ENCODE measurements at places on chromosomes 2 and 18. TPM values are rescaled to one million over a fixed set of nuclear protein-coding genes. Genes with fewer than 3 reads are reported as not detected.

GRCh38 chr2:119674711-119675500 lies 4.1 kb upstream of the TMEM177 start:
- no peaks in the 10 kb centered on the region for H3K36me3 ChIP-seq
- H3K27ac ChIP-seq = no peak overlapping the region
- peak; percentile 77 for DNase-seq
- H3K4me1 ChIP-seq = peaks cover 7% of the 10 kb centered on the region
- no peak overlapping the region for H3K4me3 ChIP-seq

ANKRD36 gene
- 33.4 TPM for total RNA-seq

GRCh38 chr18:22683196-22683676 lies 249.9 kb upstream of the RBBP8 start:
- no peaks in the 10 kb centered on the region for H3K27me3 ChIP-seq
- H3K4me1 ChIP-seq = no peaks in the 10 kb centered on the region
- no peak for DNase-seq
- H3K4me3 ChIP-seq = no peak overlapping the region
- no peak overlapping the region for H3K27ac ChIP-seq

IL18R1 gene
- total RNA-seq = 4.9 TPM

DNA sequence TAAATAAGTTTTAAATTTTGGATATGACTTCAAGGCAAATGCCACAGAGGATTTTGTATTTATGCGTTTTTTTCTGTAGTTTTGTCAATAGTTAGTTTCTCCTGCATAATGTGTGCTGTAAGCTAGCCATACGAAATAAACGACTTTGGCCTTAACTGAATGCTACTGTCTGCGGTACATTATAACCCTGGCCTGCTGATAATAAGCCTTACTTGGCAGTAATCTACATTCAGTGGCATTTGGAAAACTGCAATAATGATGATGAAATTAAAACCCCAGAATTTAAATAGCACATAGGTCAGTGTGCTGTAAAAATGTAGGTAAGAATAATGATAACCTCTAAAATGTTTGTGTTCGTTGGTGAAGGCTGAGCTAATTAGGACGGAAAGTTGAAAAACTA lies 88.8 kb downstream of the LRP1B start:
- H3K4me3 ChIP-seq = no peak overlapping the region
- no peak for DNase-seq
- no peaks in the 10 kb centered on the region for H3K36me3 ChIP-seq
- H3K27me3 ChIP-seq = no peaks in the 10 kb centered on the region
- H3K4me1 ChIP-seq = no peaks in the 10 kb centered on the region

- H3K4me1 ChIP-seq = peaks cover 22% of the 10 kb centered on the region
- no peak overlapping the region for H3K4me3 ChIP-seq
- no peaks in the 10 kb centered on the region for H3K27me3 ChIP-seq
- peak; percentile 85 for DNase-seq
- no peak overlapping the region for H3K27ac ChIP-seq
Observed at GRCh38 chr18:13550418-13551304, 175.7 kb downstream of the FAM210A start.

GRCh38 chr2:36659872-36660312 lies 36.6 kb upstream of the VIT start:
- no peak overlapping the region for H3K4me3 ChIP-seq
- H3K27me3 ChIP-seq = no peaks in the 10 kb centered on the region
- no peaks in the 10 kb centered on the region for H3K36me3 ChIP-seq
- DNase-seq = no peak
- H3K4me1 ChIP-seq = no peaks in the 10 kb centered on the region
- H3K27ac ChIP-seq = no peak overlapping the region

- no peaks in the 10 kb centered on the region for H3K4me1 ChIP-seq
- no peak overlapping the region for H3K4me3 ChIP-seq
- no peaks in the 10 kb centered on the region for H3K36me3 ChIP-seq
- H3K27me3 ChIP-seq = no peaks in the 10 kb centered on the region
Observed at GRCh38 chr2:12304564-12305171, 412.1 kb upstream of the TRIB2 start.

TCF7L1 gene
- 8.3 TPM for total RNA-seq

DNA sequence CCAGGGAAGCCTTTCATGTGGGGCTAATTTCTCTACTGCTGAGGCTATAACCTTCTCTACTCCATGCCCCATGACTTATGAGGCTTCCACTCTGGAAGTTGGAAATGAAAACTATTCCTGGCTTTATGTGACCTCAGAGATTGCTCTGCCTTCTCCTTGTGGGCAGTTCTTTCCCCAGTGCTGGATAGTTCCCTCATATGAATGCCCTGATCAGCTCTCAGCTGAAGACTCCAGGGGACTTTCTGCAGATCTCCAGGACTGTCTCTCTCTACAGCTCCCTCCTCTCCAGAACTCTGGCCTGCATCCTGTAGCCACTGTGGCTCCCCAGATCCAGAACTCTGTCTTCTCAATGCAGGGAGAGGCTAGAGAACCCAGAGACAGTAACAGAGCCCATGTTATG lies 235.1 kb downstream of the SEPTIN10 start:
- H3K27ac ChIP-seq = no peak overlapping the region
- no peaks in the 10 kb centered on the region for H3K27me3 ChIP-seq
- peaks cover 16% of the 10 kb centered on the region for H3K4me1 ChIP-seq

- no peaks in the 10 kb centered on the region for H3K27me3 ChIP-seq
- no peak overlapping the region for H3K4me3 ChIP-seq
- no peaks in the 10 kb centered on the region for H3K36me3 ChIP-seq
- no peak overlapping the region for H3K27ac ChIP-seq
Observed at GRCh38 chr2:152352616-152353015, 17.6 kb downstream of the FMNL2 start.

- no peak for DNase-seq
- no peak overlapping the region for H3K4me3 ChIP-seq
- H3K4me1 ChIP-seq = no peaks in the 10 kb centered on the region
- H3K27ac ChIP-seq = no peak overlapping the region
Observed at GRCh38 chr2:84170979-84171378, 288.1 kb downstream of the SUCLG1 start.

DNA sequence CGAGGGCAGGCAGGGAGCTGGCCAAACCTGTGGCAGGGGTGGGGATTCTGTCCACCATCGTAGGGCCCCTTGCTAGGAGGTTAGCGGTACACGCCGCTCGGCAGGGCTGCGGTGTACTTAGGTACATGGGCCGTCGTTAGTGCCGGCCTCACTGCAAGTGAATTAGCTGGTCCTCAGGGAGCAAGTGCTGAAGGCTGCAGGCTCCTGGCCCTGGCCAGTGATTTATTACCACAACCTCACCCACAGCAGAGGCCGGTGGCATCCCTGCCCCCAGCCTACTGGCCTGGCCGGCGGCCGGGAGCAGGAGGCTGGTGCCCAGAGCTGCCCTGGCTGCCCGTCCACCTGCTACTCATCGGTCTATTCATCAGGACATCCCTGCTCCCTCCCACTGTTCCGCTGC lies 19.6 kb upstream of the PTMA start:
- no peaks in the 10 kb centered on the region for H3K4me1 ChIP-seq
- DNase-seq = no peak
- no peak overlapping the region for H3K4me3 ChIP-seq
- H3K27ac ChIP-seq = no peak overlapping the region
- H3K36me3 ChIP-seq = no peaks in the 10 kb centered on the region

DNA sequence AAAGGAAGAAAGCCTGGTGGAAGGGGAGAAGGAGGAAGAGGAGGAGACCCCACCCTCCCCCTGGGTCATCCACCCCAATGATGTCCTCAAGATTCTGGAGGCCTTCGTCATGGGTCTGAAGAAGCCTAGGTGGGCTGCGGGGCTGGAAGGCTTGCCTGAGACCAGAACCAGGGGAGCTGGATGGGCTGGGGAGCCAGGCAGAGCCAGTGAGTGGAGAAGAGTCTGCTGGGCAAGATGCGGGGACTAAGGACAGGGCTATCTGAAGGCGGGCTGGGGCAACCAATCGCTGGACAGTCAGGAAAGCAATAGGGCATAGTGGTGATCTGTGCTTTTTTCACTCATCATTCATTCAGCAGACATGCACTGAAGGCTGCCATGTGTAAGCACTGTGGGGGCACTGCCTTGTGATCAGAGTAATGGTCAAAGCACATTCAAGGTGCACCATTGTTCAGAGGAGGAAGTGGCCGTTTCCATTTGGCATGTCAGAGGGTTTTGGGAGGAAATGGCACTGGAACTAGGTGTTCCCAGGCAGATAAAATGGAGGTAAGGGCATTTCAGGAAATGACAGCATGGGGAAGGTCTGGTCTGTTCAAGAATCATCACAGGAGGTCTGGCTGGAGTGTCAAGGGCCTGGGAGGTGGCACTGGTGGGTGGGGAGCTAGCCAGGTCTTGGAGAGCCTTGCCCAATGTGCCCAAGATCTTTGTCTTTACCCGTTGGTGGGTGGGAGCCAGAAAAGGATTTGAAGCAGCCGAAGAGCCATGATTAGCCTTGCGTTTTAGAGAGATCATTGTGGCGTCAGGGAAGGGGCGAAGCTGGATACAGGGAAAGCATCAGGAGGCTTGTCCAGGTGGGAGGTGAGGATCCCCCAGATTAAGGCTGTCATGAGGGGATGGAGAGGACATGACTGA lies 24.2 kb downstream of the OTOF start:
- H3K36me3 ChIP-seq = no peaks in the 10 kb centered on the region
- no peak for DNase-seq
- H3K27ac ChIP-seq = no peak overlapping the region
- H3K4me3 ChIP-seq = no peak overlapping the region
- H3K4me1 ChIP-seq = no peaks in the 10 kb centered on the region
- no peaks in the 10 kb centered on the region for H3K27me3 ChIP-seq

SKA1 gene
- 0.74 TPM for total RNA-seq

PTPRN gene
- total RNA-seq = 7.6 TPM

DNA sequence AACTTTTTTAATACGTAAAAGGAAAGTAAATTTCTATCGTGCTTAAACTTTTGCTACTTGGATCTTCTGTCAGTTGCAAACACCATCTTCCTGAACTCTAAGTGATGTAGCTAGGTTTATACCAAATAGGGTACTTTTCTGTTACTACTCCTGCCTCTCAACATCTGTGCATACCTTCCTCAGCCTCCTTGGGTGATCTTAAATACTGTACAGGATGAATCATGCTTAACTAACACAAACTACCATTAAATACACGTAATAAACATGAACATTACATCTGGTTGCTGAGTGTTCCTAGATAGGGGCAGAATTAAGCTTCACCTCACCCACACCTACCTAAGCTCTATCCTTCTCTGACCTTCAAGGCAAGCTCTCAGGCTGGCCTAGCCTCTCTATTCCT lies 398.0 kb downstream of the TXNL1 start:
- H3K36me3 ChIP-seq = no peaks in the 10 kb centered on the region
- no peak overlapping the region for H3K4me3 ChIP-seq
- peaks cover 3% of the 10 kb centered on the region for H3K4me1 ChIP-seq
- DNase-seq = no peak
- H3K27ac ChIP-seq = no peak overlapping the region

ZAP70 gene
- total RNA-seq = 16.7 TPM

DNA sequence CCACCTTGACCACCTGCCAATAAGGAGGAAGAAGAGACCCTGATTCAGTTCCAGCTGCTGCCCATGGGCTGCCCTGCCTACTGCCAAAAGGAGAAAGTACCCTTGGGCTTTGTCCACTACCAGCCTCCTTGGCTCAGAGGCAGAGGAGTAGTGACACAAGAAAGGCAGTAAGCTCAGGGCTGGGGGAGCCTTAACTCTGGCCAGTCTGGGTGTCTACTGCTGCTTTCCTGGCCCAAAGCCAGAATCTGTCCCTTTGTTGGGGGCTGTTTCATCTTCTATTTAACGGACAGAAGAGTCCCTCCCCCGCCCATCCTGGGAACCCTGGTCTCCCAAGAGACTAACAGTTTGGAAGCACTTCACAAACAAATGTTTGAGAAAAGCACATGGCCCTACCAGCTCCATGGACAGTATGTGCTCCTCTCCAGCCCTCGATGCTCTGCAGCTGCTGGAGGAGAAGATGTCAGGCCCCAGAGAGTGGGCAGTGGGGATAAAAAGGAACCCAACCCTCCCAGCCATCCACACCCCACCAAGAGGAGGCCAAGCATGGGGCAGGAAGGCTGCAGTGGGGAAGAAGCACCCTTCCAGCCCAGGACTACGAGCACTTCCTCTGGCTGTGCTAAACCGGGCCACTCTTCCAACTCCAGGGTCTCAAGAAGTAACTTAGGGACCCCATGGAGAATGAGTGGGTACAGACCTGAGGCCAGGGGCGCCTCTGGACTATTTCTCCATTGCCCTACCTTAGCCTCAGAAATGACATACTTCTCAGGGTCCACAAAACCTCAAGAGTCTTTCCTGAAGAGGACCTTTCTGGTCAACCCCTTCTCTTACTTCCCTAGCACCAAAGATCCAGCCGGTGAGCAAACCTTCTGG lies 1.2 kb downstream of the ATG9A start:
- DNase-seq = no peak
- peaks cover 46% of the 10 kb centered on the region for H3K4me1 ChIP-seq
- peak overlapping the region; percentile 64 for H3K4me3 ChIP-seq
- H3K36me3 ChIP-seq = peaks cover 53% of the 10 kb centered on the region
- H3K27ac ChIP-seq = peak overlapping the region; percentile 83

GRCh38 chr2:10264506-10265328 lies 38.0 kb upstream of the HPCAL1 start:
- peaks cover 7% of the 10 kb centered on the region for H3K4me1 ChIP-seq
- H3K36me3 ChIP-seq = no peaks in the 10 kb centered on the region
- H3K27me3 ChIP-seq = no peaks in the 10 kb centered on the region
- H3K4me3 ChIP-seq = no peak overlapping the region

RAB17 gene
- not detected for total RNA-seq

TRIM54 gene
- total RNA-seq = 2.5 TPM

DNA sequence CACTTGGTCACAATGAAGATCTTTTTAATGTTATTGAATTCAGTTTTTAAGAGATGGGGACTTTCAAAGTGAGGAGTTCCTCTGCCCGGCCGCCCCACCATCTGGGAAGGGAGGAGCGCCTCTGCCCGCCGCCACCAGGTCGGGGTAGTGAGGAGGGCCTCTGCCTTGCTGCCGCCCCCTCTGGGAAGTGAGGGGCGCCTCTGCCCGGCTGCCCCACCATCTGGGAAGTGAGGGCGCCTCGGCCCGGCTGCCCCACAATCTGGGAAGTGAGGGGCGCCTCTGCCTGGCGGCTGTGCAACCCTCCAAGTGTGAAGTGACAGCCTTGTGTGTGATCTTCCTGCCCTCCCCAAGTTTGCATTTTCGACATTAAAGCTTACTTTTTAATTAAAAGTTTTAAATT lies 899.3 kb downstream of the TRIB2 start:
- H3K4me1 ChIP-seq = no peaks in the 10 kb centered on the region

TAF1B gene
- 20.1 TPM for total RNA-seq

MAP3K20 gene
- 59.4 TPM for total RNA-seq

DNA sequence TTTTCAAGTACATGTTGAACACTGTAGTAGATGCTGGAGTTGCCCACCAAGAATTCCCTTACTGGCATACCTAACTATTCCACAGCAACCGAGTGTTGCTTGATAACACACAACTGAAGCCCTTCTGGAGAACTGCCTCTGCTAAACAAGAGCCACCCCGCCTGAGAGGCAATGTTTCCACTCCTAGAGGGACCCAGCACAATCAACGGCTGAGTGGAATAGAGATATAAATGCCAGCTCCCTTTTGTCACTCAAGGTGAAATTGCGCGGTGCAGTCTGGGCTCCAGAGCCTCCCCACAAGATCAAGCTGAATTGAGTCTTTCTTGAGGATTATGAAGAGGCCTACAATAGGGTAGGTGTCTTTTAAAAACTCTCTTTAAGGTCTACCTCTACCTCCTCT lies 49.1 kb upstream of the SCN9A start:
- no peaks in the 10 kb centered on the region for H3K27me3 ChIP-seq
- no peak for DNase-seq
- no peak overlapping the region for H3K27ac ChIP-seq
- no peak overlapping the region for H3K4me3 ChIP-seq
- no peaks in the 10 kb centered on the region for H3K4me1 ChIP-seq
- no peaks in the 10 kb centered on the region for H3K36me3 ChIP-seq

All from vagina (tissue), 2 donors.